ENCODE measurements at places on chromosomes 12 and 14. TPM values are rescaled to one million over a fixed set of nuclear protein-coding genes. Genes with fewer than 3 reads are reported as not detected.

The ADAMTS20 gene
- total RNA-seq, result not detected

The SMCO3 gene
- not detected for total RNA-seq

The KRT72 gene
- not detected for total RNA-seq

The ADAM21 gene
- 0.14 TPM for total RNA-seq

The RHNO1 gene
- 30.4 TPM for total RNA-seq

The MYO1H gene
- under 0.01 TPM for total RNA-seq

The SOCS2 gene
- 15.0 TPM for total RNA-seq

The BDKRB1 gene
- total RNA-seq, result 0.71 TPM

The ANGEL1 gene
- 13.2 TPM for total RNA-seq

The TAS2R46 gene
- total RNA-seq, result 0.34 TPM

The NEDD8 gene
- 127 TPM for total RNA-seq

Data from nasal cavity respiratory epithelium epithelial cell of viscerocranial mucosa (primary cell).